NCI-H1105 (cell line): ENCODE measurements at places on chromosomes 5 and 9.

- DNase-seq: no peak
Observed at GRCh38 chr5:54017580-54017979, 292.8 kb downstream of the ARL15 start.

GRCh38 chr5:120982351-120982750 is 518.3 kb downstream of the PRR16 start:
- no peak for DNase-seq

- no peak for DNase-seq
Observed at GRCh38 chr5:69444127-69444754, 29.3 kb downstream of the MARVELD2 start.

- DNase-seq: no peak
Observed at GRCh38 chr5:172573120-172573882, 67.8 kb upstream of the NEURL1B start.

DNA sequence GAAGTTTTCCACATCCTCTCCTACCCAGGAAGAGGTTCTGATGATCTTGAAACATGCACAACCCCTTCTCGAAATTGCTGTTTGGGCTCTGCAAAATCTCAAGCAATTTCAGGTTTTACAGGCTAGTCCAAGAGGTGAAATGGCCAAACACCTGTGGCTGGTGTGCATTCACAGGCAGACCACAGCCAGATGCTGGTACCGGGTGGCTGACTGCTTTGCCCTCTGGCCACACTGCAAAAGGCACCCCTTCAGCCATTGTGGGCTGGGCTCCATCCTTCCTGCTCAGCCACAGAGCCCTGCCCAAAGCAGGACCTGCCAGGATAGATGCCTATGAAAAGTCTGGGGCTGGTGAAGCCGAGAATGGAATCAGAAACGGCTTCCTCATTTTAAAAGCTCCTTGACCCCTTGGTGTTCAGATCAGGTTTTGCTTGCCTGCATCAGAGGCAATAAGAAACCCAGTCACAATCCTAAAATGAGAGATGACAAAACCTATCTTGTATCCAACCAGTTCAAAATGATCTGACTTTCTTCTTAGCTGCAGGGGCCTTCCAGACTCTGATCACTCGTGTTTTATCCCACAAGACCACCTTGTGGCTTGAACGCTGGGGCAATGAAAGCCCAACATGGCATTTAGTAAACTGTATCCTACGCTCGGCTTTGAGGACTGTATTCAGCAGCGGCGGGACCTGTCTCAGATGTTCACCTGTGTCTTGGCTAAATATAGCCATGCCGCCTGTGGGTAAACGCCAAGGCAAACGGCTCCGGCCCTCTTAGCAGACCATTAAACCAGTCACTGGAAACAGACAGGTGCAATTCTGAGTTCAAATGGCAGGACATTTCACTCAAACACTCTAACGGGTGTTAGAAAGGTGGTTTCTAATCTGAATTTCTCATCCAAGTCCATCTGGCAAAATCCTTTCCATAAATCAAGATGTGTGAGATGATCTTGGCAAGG is 49.6 kb downstream of the EPB41L4B start:
- DNase-seq: peak; percentile 29

GRCh38 chr9:3479514-3480352 is 46.1 kb downstream of the RFX3 start:
- no peak for DNase-seq

- no peak for DNase-seq
Observed at GRCh38 chr5:156552855-156553358, 225.9 kb downstream of the SGCD start.

GRCh38 chr5:178431782-178432165 is 158.4 kb downstream of the COL23A1 start:
- DNase-seq: no peak

DNA sequence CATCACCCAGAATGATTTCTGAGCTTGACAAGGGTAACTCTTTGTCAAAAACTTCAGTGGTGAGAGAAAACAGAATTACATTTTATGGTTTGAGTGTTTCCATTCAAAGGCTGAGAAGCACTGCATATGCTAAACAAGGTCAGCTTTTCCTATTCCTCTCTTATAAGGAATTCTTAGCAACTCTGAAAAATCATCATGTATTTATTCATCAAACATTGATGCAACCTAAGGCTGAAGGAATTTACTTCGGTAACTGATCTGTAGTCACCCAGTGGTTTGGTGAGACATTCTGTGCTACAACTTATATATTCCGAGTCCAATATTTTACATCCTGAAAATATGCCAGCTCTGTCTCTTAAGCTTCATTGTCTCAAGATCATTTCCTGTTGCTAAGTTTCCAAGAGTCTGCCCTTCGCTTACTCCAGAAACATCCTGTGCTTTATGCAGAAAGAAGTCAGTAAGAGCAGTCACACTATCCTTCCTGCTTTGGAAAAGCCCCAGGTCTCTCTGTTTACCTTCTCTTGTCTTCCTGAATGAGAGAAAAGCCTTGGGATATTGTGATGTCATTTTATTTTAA is 176.6 kb upstream of the TBCA start:
- no peak for DNase-seq

DNA sequence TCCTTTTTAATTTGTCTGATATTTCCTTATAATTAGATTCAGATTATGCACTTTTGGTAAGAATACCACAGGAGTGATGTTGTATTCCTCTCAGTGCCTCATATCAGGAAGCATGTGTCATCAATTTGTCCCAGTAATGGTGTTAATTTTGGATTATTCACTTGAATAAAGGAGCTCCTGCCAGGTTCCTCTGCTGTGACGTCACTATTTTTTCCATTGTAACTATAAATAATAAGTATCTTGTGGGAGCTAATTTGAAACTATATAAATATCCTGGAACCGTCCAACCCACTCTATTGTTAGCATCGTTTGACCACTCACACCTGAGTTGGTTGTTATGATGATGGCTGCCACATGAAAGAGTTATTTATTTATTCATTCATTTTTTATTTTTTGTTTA is 107.9 kb downstream of the INVS start:
- no peak for DNase-seq

- DNase-seq: no peak
Observed at GRCh38 chr5:32058997-32059396, 115.1 kb downstream of the GOLPH3 start.

GRCh38 chr9:132011896-132012295 is 67.8 kb downstream of the MED27 start:
- no peak for DNase-seq

DNA sequence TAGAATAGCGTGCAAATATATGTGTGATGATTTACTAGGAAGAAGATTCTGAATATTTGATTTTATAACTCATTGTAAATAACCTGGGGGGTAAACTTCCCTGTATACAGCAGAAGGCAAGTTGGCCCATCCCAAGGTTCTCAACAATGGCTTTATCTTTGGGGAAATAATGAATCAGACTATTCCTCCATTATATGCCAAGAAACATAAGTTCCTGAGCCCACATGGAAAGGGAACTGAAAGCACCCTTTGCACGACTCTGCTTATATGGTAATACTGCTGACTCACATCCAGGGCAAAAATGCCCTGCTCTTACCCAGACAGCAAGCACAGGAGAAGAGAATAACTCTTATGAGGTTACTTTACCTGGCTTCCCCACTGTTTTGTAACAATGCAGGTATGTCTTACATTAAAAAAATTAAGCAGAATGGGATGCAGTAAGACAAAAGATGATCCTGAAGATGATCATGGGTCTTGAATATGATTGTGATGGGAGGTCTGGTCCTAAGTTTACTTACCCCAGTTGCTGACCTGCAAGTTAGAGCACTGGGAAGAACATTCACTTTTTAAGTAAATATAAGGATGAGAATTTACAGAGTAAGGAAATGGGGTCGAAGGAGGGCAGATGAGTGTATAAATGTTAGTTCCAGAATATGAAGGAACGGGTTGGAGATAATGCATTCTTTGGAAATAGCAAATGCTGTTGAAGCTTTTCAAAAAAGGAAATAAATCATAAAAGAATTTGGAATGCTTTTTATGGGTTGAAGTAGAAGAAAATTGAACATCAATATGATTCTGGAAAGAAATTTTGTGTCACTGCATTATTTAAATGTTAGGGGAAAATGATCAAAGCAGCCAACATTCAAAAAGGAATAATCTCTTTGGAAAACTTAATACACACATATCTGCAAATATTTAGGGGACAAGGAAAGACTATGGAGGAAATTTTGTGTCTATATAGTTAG is 428.4 kb upstream of the MPDZ start:
- no peak for DNase-seq

DNA sequence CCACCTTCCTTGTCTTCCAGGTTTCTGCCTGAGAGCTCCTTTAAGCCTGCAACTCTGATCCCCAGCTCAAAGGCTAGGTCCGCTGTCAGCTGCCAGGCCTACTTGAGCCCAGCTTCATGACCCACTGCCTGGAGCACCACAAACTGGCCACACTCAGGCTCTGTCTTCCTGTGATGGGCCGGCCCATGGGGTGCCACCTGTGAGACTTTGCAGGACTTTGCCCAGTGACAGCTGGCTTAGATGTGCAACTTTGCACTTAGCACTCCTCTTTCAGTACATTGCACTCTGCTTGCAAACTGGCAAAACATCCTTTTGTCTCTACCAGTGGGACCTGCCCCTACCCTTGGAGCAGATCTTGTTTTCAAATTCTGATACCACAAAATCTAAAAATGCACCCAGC is 311.5 kb upstream of the PDE4D start:
- DNase-seq: no peak

- DNase-seq: no peak
Observed at GRCh38 chr5:9691261-9691660, 61.1 kb upstream of the TAS2R1 start.

DNA sequence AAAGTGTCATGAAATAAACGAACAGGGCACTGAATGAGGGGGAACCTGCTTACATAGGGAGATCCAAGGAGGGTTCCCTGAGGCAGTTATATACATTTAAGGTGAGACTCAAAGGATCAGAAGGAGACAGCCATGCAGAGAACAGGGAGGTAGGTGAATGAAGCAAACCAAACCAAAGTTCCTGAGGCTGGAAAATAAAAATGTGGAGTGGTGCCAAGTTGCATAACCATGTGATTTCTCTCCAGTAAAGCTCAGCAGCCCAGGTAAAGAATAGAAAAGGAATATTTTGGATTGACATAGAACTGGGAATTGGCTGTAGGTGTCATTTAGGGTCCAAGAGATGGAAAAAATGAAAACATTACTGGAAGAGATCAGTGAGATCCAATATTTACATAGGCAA is 110.7 kb downstream of the CAAP1 start:
- DNase-seq: no peak

DNA sequence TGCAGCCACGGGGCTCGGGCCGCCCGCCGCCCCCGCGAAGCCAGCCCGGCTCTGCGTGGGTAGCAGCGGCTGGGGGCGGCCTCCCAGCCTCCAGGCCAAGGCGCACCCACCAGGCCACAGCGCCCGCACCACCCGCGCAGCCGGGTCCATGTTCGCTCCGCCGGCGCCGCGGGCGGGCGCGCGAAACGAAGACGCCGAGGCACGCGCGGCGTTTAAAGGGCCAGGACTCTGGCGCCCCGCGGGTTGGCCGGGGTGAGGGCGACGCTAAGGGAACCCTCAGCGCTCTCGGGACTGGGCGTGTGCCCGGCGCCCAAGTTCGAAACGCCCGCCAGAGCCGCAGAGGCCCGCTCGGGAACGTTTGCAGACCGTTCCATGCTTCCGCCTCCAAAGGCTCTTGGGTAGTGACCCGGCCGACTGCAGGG is at the start of gene PTGES2:
Gene PTGES2 (minus strand): TSS at position 162 of the 422 bp plus-strand sequence. CDS start 12 bp downstream, at position 150.
- DNase-seq: peak; percentile 54

DNA sequence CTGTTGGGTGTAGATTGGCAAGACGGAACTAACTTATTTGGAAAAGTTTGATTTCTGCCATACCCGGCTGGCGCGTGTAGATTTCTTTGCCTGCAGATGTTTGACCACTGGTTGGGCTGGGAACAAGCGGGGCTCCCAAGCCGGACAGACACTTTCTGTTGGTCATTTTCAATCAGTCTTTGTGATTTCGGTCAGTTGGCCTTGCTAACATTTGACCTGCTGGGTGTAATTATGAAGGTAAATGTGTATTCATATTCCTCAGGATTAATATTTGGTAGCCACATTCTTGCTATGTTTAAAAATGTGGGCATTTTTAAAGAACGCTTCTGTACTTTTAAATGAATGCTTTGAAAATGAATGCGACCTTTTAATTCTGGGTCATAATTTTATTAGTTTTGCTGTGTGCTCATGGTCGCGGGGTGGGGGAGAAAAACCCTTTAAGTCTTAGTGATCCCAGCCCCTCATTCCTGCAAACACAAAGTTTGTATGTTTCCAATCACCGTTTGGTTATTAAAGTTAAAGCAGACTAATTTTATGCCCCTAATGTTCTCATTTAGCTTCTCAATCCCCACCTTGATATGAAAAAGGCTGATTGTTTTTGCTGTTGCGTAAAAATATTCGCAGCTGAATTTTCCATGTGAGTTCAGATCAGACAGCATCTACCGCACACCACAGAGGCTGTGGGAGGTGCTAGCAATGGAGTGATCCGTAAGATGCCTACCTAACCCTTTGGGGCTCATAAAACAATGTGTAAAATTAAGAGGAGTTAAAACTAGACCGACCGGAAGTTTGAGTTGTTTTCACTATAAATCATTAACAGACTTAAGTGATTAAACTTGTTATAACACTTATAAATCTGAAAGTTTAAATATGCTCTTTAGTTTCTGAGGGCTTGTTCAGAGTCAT is 1.5 kb downstream of the RASGRF2 start:
- no peak for DNase-seq

- no peak for DNase-seq
Observed at GRCh38 chr5:131545845-131546244, 89.2 kb downstream of the RAPGEF6 start.

- no peak for DNase-seq
Observed at GRCh38 chr5:126814721-126815404, 37.9 kb downstream of the LMNB1 start.

DNA sequence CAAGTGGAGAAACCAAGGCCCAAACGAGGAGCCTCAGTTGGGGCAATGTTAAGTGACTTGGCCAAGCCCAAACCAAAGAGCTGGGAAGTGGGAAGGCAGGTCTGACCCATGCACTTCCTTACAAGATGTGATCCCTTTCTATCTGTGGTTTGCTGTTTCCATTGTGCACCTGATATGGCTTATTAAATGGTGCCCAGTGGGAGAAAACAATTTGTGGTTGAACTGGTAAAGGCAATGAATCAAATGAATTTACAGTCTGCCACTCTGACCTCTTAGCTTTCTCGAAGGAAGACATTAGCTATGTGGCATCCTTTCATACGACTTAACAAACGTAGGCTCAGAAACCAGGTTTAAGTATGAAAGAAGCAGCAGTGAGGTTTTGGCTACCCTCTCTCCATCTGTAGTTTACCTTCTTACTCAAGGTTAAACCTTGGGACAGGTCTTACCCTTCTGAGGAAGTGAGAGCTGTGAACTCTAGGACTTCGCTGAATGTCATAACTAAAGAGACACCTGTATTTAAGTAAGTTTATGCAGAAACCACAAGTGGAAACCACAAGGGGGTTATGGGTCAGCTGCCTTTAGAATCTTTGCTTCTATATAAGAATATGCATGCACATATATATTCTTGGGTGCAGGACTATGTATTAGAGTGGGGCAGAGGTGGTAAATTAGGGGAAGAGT is 100.5 kb upstream of the SPATA31D4 start:
- DNase-seq: no peak

DNA sequence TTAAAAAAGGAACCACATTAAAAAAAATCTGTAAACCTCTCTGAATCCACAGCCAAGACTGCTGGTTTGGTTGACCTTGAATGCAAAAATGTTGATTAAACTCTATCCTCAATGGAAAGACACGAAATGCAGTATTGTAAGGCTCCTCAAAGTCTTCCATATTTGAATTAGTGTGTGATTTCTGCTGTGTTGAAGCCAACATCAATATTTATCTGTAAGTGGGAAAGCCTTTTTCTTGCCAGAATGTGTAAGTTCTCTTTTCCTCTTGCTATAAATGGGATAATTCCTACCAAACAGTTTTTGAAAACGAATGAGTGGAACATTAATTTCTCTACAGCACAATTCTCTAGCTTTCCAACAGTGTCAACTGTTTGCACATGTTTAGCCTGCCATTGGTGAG is 422.1 kb upstream of the TNC start:
- DNase-seq: no peak
